ENCODE measurements at places on chromosomes 11 and 22.

DNA sequence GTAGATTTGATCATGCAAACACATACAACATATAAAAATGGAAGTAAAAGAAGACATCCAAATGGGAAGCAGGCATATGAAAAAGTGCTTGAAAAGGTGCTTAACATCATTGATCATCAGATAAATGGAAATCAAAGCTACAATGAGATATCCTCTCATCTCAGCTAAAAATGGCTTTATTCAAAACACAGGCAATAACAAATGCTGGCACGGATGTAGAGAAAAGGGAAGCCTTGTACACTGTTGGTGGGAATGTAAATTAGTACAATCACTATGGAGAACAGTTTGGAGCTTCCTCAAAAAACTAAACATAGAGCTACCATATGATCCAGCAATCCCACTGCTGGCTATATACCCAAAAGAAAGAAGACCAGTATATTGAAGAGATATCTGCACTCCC lies 549 bp upstream of the TCN1 start:
- DNase-seq: no peak

GRCh38 chr11:69439651-69440464 lies 41.6 kb upstream of the LINC01488 start:
- DNase-seq: peak; percentile 34

GRCh38 chr11:12174477-12175143 lies 64.2 kb downstream of the MICAL2 start:
- peak; percentile 87 for DNase-seq

DNA sequence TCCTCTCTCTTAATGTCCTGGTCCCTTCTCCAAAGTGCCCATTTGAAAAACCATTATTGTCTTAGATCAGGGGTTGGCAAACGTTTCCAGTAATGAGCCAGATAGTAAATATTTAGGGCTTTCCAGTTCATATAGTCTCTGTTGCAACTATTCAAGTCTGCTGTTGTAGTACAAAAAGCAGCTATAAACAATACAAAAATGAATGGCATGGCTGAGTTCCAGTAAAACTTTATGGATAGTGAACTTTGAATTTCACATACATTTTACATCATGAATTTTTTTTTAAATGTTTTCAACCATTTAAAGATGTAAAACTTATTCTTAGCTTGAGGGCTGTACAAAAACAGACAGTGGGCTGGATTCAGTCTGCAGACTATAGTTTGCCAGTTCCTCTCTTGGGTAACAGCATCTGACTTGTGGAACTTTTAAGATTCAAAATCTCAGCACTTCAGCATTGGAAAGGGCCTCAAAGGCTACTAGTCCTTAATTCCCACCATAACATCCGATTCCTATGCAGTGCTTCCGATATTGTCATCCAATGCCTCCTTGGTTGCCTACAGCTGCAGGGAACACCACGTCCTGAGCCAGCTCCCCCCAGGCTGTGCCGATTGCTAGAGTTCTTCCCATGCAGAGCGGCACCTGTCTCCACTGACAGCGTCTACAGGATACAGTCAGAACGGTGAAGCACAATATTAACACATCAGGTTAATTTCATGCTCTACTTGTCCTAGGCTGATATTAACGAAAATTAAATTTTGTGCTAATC lies 65.6 kb upstream of the E2F8 start:
- no peak for DNase-seq

DNA sequence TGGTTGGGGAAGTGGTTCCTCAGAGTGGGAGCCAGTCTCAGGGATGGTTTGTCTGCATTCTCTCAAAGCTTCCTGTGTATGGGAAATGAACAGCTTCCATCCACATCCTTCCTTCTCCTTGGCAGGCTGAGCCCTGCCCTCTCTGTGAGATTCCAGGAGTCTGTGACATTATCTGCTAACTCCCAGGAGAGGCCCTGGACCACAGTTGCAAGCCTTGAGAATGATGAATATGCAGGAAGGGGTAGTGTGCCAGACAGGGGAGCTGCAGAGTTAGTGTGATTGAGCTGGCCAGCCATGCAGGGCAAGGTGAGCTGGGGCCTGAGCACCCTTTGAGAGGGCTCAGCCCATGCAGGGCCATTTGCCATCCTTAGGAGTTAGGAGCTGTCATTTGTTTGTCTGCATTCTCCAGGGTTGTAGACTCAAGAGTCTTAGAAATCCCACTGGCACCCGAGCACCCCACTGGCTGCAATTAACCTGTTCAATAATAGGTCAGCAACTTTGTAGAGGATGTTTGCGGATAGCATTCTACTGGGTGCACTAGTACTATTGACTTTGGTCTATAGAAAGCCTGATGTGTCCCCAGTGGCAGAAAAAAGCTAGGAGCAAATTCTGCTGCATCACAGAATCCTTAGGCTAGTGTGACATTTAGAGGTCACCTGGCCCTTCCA lies 299.0 kb upstream of the CADM1 start:
- no peak for DNase-seq

DNA sequence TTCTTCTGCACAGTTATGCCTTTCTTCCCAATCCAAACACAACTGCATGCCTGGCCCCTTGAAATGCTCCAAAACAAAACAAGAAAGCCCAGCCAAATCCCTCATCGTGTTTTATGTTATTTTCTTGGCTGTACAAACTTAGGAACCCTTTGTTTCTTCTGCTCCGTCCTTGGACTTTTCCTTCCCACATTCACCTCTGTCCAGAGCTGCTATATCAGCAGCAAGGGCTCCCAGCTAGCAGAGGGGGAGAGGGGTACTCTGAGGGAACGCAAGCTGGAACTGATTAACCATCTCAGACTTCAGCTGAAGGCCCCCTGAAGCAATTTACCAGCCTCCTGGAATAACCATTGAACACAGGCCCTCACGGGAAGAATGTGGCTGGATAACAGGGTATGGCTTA lies 214.7 kb downstream of the TENM4 start:
- no peak for DNase-seq

- DNase-seq: peak; percentile 72
Measured at GRCh38 chr11:65496304-65497140, 2.3 kb upstream of the MALAT1 start.

DNA sequence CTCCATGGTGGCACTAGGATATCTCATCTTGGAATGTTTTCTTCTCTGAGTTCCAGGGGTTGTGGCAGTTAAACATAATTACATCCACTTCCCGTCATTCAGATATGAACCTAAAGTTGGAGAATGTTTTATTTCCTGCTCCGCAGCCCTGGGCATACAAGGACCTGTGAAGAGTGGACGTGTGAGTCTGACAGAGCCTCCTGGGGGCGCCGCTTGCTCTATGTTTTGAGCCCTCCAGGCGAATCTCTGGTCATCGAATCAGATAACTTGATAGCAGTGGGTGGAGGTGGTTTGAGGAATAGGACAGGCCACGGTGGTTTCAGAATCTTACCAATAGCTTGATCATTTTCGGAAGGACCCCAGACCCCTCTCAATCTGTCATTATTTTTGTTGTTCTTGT lies 174.2 kb downstream of the NTM start:
- no peak for DNase-seq

- DNase-seq: peak; percentile 89
Measured at GRCh38 chr11:122101625-122102291, 14.3 kb downstream of the BLID start.

DNA sequence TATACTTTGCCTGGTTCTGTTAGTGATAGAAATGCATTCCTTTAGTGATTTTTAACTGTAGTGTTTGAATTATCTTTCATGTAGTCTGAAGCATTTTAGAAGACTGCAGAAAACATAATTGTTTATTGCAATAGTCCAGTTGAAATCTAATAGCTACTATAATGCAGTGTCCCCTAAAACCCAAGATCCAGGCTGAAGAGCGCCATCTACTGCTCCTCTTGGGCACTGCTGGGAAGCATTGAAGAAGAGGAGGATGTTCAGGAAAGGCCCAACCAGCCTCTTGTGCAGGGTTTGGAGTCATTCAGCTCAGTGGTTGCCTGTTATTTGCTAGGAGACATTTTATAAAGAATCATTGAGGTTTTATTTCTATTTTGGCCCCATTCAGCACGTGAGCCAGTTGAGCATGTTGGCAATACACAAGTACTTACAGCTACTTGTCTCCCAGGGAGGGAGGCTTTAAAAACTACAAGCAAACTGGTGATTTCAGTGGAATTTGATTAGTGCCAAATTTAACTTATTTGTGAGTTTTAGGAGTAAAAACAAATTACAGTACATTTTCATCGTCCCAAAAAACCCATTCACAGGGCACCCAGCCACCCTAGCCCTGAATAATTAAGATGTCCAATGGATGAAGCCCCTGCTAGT lies 74.9 kb upstream of the HORMAD2 start:
- peak; percentile 70 for DNase-seq

GRCh38 chr11:129825380-129825779 lies 9.7 kb downstream of the TMEM45B start:
- DNase-seq: no peak

- DNase-seq: no peak
Measured at GRCh38 chr11:70124321-70125000, 46.3 kb downstream of the ANO1 start.

DNA sequence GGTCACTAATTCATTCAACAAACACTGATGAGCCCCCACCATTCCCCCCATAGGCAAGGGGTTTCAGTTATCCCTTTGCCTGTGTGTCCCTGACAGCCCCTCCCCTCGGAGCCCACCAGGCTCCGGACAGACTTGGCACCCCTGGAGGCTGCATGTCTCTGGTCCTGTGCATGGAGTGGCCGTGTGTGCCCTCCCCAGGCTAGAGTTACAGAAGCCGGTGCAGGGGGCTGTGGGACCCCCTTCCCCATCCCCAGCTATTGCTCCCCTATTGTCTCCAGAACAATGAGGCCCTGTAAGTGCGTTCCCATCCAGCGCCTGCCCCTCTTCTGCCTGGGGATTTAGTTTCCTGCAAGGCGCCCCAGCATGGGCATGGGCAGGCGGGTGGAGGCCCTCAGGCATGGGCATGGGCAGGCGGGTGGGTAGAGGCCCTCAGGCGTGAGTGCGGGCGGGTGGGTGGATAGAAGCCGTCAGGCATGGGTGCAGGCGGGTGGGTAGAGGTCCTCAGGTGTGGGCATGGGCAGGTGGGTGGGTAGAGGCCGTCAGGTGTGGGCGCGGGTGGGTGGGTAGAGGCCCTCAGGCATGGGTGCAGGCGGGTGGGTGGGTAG lies 1.5 kb downstream of the MUC2 start:
- DNase-seq: no peak

DNA sequence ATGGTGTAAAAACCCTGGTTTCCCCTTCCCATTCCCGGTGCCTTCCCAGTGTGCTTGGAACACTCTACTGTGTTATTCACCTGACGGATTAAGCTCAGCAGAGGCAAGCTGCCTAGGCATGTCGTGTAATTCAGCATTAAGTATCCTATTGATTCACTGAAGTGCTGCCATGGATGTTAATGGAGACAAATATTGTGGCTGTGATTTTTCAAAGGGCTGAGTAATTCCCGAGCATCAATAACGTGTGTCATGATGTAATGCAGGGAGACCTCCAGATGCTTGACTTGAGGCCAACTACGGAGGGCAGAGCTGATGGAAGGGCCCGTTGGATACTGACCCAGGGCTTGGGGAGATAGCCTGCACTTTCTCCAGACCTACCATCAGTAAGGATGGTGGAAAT lies 269.0 kb downstream of the ST3GAL4 start:
- no peak for DNase-seq

DNA sequence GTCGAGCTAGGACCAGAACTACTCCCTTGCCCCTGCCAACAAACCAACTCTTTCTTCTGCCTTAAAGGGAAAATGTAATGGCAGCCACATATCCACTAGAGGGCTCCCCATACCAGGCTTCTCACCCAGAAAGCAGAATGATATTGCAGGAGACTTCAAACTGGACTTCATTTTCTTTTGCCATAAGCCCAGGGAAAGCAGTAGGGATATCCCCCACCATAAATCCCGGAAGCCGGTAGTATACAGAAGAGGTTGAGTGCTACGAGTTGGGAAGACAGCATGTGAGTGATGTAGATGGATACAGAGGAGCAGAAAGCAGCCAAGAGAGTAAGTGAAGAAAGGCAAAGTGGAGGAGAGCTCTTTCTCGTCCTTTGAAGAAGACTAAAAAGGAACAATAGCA lies 12.1 kb downstream of the PLAAT5 start:
- DNase-seq: peak; percentile 73

- no peak for DNase-seq
Measured at GRCh38 chr11:64546600-64546999, 44.4 kb upstream of the SLC22A12 start.

DNA sequence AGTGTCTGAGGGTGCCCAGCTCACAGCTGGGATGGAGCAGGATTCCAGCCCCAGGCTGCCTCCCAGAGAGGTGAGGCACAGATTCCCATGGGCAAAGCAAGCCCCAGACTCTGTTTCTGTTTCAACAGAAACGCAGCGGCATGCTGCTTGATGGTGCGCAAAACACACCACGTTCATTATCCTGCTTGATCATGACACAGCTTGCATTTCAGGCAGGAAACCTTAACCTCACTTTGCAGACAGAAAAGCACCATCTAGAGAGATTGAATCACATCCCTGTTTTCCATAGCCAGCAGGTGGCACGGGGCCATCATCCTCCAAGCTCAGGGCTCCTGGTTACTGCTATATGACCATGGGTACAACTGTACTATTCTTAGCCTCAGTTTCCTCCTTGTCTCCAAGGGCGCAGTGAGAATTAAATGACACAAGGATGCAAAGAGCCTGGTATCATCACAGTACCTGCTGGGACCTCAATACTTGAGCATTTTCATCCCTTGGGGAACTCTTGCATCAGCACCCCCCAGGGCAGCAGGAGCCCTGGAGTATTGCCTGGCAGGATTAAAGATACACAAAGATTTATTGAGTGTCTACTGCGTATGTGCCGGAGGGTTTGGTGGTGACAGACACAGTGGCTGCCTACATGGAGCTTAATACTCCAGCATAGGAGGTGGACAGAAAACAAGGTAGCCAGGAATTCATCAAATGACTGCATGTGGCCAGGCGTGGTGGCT lies 110.0 kb downstream of the TP53I11 start:
- no peak for DNase-seq

- DNase-seq: peak; percentile 85
Measured at GRCh38 chr11:9575260-9576240, 2.1 kb downstream of the WEE1 start.

GRCh38 chr22:31179345-31179744 lies 19.4 kb downstream of the RNF185 start:
- DNase-seq: peak; percentile 61

DNA sequence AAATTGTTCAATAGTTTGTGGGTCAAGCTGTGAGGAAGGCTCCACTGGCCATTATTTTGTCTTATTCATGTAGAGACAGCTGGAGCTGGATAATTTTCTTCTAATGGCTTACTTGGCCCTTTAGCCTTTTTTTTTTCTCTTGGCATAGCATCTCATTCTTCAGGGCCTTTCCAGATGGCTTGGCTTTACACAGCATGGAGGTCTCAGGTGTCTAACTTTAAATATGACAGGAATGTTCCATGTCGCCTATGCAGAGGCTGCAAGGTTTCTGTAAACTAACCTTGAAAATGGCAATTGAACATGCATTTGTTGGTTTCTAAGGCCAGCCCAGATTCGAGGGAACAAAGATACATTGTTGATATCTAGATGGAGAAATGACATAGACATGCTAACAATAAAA lies 247.9 kb upstream of the CNTN5 start:
- no peak for DNase-seq

DNA sequence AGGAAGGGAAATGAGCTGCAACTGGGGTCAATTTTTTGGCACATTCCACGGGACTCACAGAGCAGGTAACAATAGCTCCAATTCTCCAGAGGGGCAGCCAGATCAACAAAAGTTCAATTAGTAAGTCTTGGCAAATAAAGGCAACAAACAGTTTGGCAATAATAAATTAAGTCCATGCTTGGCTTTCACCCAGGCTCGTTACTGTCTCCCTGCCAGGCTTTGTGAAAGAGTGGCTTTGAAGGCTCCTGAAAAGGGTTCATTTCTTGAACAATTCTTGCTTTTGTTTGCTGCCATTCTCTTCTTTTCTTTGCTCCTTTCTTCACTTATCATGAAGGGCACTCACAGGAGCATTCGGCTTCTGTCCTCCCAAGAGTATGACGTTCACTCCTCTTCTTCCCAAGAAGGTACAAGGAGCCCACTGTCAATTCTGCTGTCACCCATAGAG lies 123.3 kb downstream of the APIP start:
- DNase-seq: no peak
